LoVo (cell line): ENCODE measurements at places on chromosomes 13 and 19.

- peak; percentile 79 for DNase-seq
Observed at GRCh38 chr13:24053519-24054251, 106.8 kb upstream of the SPATA13 start.

- DNase-seq, result no peak
Observed at GRCh38 chr13:113591750-113592149, 7.2 kb downstream of the TFDP1 start.

DNA sequence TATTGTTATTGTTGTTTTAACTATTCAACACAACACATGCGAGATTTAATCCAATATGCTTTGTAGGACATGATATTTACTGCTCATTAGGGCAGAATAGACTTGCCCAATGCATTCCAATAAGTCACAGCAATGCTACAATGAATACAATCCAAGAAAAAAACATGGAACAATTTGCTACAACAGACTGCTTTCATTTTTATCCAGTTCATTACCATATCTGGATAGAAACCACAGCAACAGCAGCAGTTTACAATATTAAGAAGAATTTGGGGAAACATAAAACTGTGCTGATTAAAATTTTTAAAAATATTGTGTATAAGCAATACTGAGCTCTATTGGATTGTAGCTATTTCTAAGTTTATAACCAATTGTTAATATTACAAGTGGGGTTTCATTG is 833.0 kb downstream of the DIAPH3 start:
- no peak for DNase-seq

- DNase-seq, result no peak
Observed at GRCh38 chr19:33603377-33603776, 18.4 kb upstream of the CHST8 start.

GRCh38 chr19:38252941-38253691 is 3.1 kb downstream of the PPP1R14A start:
- DNase-seq, result no peak

- DNase-seq, result no peak
Observed at GRCh38 chr13:68806125-68806524, 1301.5 kb upstream of the ATXN8OS start.

- DNase-seq, result peak; percentile 100
Observed at GRCh38 chr19:42268704-42269477, at the start of gene CIC. Gene CIC, plus strand, starts transcription at chr19:42269252. Its CDS starts 2,532 bp downstream, at chr19:42271784.

GRCh38 chr13:102907016-102907756 is 61.4 kb downstream of the ERCC5 start:
- no peak for DNase-seq

- no peak for DNase-seq
Observed at GRCh38 chr13:110894086-110894485, 20.8 kb downstream of the ANKRD10 start.

GRCh38 chr19:18271433-18271841 is 2.8 kb downstream of the IQCN start:
- no peak for DNase-seq

DNA sequence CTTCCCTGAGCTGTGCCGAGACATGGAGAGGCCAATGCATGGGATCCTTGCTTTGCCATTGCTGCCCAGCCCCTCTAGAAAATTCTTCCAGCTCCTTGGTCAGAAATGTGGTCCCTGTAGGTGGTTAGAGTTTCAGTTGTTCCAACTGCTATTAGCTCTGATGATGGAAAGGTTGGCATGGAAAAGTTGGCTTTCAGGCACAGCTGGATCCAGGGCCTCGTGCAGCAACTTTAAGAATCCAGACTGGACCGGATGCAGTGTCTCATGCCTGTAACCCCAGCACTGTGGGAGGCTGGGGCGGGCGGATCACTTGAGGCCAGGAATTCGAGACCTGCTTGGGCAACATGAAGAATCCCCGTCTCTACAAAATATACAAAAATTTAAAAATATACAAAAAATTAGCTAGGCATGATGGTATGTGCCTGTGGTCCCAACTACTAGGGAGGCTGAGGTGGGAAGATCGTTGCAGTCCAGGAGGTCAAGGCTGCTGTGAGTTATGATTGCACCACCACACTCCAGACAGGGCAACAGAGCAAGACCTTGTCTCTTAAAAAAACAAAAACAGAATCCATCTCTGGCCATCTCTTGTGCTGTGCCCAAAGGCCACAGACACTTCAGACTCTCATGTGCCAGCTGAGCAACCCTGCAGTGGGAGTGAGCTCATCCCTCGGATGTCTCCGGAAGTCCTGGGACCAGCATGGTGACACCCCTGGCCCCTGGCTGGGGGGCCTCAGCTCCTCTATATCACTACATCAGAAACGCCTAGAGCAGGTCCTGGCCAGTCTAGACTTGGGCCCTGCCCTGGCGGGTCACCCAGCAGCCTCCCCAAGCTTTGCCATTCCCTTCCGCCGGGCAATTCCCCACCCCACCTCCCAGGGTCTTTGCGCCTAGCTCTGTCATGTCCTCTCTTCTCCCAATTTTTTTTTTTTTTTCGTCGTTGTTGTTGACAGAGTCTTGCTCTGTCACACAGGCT is 16.8 kb downstream of the MEX3D start:
- no peak for DNase-seq

DNA sequence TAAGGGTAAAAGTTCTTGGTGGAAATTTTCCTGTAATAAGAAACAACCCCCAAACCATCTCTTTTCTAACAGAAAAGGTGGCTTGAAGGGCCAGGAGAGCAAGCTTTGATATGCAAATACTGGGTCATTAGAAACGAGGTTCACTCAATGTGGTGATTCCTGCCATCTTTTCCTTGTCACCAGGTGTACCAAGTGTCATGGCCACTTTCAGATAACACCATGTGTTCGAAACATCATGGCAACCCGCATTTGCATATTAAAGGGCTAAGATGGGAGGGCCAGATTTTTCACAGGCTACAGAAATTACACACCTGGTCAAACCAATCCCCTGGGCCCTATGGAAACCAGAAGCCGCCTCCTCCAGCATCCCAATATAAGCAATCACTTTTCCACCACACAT is 15.3 kb downstream of the LGALS16 start:
- no peak for DNase-seq
